ENCODE measurements at places on chromosomes 3 and 15.

GRCh38 chr3:170560717-170561382 is 25.0 kb downstream of the SLC7A14 start:
- no peak for DNase-seq

- DNase-seq, result peak; percentile 63
Observed at GRCh38 chr3:43522727-43523362, 99.0 kb downstream of the ANO10 start.

- DNase-seq, result no peak
Observed at GRCh38 chr15:68200016-68200861, 4.9 kb downstream of the CALML4 start.

DNA sequence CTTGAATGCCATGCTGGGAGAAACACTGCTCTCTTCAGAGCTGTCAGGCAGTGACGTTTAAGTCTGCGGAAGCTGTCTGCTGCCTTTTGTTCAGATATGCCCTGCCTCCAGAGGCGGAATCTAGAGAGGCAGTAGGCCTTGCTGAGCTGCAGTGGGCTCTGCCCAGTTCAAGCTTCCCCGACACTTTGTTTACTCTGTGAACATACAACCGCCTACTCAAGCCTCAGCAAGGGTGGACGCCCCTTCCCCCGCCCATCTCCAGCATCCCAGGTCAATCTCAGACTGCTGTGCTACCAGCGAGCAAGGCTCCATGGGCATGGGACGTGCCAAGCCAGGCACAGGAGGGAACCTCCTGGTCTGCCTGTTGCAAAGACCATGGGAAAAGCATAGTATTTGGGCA is 99.7 kb downstream of the TAFA4 start:
- no peak for DNase-seq

DNA sequence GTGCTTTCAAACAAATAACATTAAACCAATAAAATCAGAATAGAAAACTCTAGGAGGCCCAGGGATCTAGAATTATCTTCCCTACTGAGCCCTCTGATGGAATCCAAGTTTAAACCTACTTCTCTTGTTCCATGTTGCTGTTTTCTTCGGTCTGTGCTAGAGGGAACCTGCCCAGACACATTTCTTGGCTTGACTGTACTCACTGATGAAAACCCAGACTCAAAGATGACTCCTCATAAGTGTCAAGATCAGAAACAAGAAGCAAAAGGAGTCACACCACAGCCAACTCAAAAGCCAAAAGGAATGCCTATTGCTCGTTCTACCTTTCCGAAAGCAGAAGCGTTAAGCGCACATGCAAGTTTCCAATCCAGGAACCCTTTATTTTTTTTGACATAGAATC is 31.6 kb downstream of the SCAP start:
- DNase-seq, result no peak

- DNase-seq, result no peak
Observed at GRCh38 chr3:38907426-38907825, 91.4 kb upstream of the SCN10A start.

DNA sequence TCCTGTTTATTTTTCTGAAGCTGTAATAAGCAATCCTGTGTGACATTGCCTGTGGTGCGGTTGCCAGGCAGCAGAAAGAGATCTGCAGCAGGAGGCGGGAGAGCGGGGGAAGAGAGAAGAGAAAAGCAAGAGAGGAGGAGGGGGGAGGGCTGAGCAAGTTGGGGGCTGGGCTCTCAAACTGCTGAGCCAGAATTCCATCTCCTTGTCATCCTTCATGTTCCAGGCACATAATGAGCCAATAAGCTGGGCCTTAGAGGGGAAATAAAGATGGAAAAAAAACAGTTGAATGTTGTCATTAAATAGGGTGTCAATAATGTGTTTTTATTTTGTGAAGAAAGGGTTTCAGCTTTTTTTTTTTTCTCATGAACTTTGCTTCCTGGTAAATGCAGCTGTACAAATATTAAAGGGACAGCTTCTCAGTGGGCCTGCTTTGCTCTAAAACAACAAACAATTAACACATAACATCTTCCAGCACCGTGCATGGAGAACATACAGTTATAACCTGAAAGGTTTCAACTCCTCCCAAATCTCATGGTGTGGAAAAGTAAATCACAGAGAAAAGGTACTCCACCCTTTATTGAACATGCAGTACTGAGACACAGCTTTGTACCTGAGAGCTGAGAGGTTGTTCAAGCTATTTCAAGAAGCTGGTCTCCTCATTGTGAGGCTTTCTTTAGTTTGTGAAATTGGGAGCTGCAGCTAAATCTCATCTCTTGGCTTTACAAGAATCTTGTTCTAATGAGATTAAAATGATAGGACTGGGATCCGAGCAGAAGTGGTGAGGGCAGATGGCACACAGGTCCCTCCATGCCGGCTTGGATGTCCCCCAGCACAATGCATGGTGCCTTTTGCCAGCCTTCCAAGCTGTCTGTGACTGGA is 451.1 kb upstream of the KCNMB2 start:
- no peak for DNase-seq

DNA sequence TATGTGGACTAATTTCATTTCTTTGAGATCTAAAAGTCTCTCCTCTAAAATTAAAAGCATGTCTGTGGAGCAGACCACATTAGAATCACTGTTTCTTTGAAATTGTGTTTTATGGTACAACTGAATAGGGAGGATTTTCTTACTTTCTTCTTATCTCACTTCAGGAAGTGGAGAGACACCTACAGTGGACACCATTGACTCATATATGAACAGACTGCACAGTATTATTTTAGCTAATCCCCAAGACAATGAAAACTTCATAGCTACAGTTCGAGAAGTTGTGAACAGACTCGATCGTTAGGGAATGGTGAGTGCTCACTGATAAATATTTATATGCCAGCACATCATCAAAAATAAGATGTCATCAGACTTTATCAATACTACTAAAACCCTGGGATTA is 58.3 kb downstream of the HMG20A start:
- peak; percentile 36 for DNase-seq

GRCh38 chr3:24197809-24198208 is 252.7 kb downstream of the NR1D2 start:
- DNase-seq, result no peak

DNA sequence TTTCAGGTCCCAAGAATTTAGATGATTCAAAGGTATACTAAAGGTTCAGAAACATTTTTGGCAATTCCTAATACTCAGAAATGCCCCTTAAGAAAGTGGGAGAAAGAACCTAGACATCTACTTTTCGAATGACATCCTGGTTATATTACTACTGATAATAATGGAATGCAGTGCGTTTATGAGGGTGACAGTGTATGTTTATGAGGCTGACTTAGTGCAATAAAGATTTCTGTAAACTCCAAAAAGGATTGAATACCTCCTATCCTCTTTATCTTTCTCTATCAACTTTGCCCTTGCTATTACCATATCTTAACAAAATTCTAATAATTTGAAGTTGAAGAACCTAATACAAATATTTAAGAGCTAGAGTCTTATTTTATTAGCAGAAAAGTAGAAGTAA is 348.9 kb upstream of the EPHA6 start:
- DNase-seq, result no peak

GRCh38 chr15:27448986-27449385 is 478.0 kb downstream of the GABRG3 start:
- DNase-seq, result no peak

GRCh38 chr3:48599077-48599501 is 4.0 kb upstream of the COL7A1 start:
- DNase-seq, result no peak

DNA sequence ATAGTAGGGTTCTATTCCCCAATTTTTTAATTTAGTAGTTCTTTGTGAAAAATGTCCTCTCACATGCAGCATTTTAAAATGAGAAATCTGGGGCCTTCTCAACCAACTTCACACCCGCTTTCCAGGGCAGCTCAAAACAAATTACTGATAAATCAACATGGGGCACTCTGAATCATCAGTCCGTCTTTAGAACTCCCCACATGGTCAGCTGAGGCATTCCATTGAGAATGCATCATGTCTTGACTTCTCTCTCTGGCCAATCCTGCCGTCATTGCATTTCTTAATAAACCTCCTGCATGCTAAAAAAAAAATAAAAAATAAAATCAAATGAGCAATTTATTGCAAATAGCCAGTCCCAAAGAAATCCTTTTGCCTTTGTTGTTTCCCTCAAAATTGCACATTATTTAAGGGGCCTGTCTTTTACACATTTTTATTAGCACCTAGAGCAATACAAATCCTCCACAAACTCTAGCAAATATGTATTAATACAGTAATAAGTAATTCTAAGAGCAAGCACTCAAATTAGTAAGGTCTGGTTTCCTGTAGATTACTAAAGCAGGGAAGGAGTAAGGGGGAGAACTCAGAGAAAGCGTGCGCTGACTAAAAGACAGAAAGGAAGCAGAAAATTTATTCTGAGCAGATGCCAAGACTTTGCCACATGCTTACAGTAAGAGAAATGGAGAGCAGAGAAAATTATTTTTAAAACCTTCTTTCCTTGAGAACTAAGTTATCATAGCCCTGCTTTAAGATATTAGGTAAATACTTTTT is 175.7 kb downstream of the TNIK start:
- DNase-seq, result peak; percentile 85

DNA sequence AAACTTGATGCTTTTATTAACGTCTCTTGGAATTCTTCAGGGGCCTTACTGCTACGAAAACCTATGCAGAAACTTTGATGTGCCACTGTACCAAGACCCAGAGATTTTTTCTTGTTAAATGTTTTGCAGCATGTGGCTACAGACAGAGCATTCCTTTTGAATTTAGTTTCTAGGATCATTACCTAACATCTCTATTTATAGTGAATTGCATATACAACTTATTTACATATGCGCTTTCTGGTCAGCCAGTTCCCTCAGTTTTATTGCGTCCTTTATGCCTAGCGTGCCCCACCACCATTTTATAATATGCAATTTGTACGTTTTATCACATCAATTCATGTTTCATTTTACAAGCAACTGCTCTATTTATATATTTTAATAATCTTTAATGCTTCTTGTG is 46.2 kb upstream of the AGTR1 start:
- DNase-seq, result no peak

DNA sequence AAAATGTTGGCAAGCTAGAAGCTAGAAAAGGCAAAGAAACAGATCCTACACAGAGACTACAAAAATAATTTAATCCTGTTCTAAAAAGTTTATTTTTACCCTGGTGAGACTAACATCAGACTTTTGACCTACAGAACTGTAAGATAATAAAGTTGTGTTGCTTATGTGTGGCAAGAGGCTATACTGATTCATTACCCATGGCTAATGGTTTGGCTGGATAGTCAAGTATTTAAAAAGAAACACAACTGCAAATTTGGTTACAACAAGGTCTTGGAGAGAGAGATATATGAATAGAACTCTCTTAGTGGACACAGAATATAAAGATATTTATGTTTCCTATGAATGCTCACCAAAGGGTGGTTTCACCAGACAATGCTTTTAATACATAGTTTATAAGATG is 364.2 kb upstream of the PLSCR5 start:
- DNase-seq, result no peak

- no peak for DNase-seq
Observed at GRCh38 chr3:157475921-157476414, 27.2 kb downstream of the VEPH1 start.

DNA sequence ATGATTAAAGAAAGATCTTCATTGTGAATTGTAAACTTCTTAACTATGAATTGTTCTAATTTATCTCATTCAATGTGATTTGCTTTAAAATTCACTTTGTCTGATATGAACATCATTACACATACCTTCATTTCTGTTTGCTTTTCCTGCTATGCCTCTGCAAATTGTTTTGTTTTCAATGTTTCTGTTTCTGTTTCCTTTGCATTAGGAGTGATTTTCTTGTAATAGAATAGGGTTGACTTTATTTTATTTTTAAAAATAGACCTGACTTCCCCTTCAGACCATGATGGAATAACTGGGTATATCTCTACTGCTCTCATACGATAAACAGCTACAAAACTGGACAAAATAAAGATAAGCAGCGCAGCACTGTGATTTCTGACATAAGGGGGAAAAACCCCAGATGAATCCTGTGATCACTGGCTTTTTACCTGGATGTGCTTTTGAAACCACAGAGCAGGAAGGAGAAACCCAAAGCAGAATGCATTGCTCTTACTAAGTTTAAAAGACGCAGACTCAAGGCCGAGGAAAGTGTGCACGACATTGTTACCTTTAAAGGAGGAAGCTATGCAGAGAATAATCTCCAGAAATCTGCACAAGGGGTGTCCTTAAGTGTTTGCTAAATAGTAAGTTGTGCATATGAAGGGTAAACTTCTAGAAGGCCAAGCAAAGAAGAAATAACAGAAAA is 420.2 kb downstream of the TBC1D5 start:
- peak; percentile 48 for DNase-seq

DNA sequence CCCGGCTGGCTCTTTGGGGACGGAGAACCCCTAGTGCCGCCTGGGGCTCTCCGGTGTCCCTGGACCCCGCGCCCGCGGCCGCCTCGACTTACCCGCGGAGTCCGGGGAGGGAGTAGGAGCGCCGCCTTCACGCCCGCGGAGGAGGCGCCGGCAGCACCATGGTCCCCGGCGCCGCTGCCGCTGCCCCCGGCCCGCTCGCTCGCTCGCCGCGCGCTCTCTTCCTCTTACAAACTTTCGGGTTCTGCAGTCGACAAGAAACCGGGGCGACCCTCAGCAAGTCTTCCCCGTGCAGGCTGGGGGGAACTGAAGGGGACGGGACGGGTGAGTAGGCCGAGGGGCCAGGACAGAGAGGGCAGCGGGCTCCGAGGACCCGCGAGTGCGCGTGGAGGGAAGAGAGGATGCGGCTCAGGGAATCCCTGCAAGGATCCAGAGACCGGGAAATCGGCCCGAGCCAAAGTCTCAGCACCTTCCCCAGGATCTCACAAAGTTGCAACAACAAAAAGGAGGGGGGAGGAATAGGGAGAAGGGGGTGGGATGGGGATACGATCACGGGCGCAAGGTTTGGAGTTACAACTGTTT is 2.0 kb downstream of the FOXP1 start:
- DNase-seq, result no peak

GRCh38 chr3:172855037-172855436 is 104.5 kb downstream of the ECT2 start:
- no peak for DNase-seq

- DNase-seq, result no peak
Observed at GRCh38 chr15:75761446-75762356, 49.1 kb upstream of the CSPG4 start.
